Subcutaneous adipose tissue (tissue), 4 donors: ENCODE measurements at places on chromosomes 7 and 10. TPM values are rescaled to one million over a fixed set of nuclear protein-coding genes. Genes with fewer than 3 reads are reported as not detected.

GET4 gene
- 18.4 TPM for total RNA-seq

CCDC7 gene
- total RNA-seq: 30.8 TPM

EEPD1 gene
- total RNA-seq: 22.2 TPM

MUC12 gene
- 0.34 TPM for total RNA-seq

SLC18A2 gene
- total RNA-seq: 2.0 TPM

SLC26A3 gene
- 0.33 TPM for total RNA-seq

PILRA gene
- total RNA-seq: 8.0 TPM

SLC16A12 gene
- total RNA-seq: 4.7 TPM

CCDC172 gene
- total RNA-seq: not detected

NUPR2 gene
- not detected for total RNA-seq

CAMK2G gene
- total RNA-seq: 43.9 TPM

CYP2C19 gene
- 0.88 TPM for total RNA-seq

DHTKD1 gene
- total RNA-seq: 22.5 TPM

TTYH3 gene
- total RNA-seq: 45.4 TPM

ZNF239 gene
- total RNA-seq: 2.6 TPM

PTF1A gene
- total RNA-seq: not detected

TMEM176A gene
- total RNA-seq: 20.3 TPM

ITPRID1 gene
- total RNA-seq: not detected

TAS2R5 gene
- total RNA-seq: 2.0 TPM
